ENCODE measurements at places on chromosomes 12 and 14. TPM values are rescaled to one million over a fixed set of nuclear protein-coding genes. Genes with fewer than 3 reads are reported as not detected.

- DNase-seq, result no peak
Observed at GRCh38 chr12:124531281-124531745, 36.1 kb downstream of the NCOR2 start.

- no peak for DNase-seq
Observed at GRCh38 chr14:45125754-45126153, 8.5 kb downstream of the FKBP3 start.

GRCh38 chr12:120640861-120641833 is 721 bp downstream of the CABP1 start:
- peak; percentile 36 for DNase-seq

- peak; percentile 96 for DNase-seq
Observed at GRCh38 chr12:92143686-92144630, 1.7 kb downstream of the BTG1 start.

DNA sequence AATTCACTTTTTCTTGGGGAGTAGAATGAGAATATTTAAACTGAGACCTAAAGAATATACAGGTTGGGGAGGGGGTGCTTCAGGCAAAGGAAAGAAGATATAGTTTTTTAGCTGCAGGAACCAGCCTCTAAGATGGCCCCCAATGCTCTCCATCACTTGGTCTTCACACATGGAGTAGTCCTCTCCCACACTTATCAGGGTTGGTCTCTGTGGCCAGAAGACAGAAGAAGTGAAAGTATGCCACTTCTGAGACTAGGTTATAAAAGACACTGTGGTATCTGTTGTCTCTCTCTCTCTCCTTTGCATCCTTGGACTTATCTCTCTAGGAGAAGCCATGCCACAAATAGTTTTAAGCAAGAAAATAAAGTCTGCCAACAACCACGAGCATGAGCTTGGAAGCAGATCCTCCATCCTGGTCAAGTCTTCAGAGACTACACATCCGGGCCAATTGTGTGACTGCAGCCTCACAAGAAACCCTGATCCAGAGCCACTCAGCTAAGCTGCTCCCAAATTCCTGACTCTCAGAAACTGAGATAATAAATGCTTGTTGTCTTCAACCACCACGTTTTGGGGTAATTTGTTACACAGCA is 18.0 kb downstream of the PUS7L start:
- DNase-seq, result peak; percentile 61

DNA sequence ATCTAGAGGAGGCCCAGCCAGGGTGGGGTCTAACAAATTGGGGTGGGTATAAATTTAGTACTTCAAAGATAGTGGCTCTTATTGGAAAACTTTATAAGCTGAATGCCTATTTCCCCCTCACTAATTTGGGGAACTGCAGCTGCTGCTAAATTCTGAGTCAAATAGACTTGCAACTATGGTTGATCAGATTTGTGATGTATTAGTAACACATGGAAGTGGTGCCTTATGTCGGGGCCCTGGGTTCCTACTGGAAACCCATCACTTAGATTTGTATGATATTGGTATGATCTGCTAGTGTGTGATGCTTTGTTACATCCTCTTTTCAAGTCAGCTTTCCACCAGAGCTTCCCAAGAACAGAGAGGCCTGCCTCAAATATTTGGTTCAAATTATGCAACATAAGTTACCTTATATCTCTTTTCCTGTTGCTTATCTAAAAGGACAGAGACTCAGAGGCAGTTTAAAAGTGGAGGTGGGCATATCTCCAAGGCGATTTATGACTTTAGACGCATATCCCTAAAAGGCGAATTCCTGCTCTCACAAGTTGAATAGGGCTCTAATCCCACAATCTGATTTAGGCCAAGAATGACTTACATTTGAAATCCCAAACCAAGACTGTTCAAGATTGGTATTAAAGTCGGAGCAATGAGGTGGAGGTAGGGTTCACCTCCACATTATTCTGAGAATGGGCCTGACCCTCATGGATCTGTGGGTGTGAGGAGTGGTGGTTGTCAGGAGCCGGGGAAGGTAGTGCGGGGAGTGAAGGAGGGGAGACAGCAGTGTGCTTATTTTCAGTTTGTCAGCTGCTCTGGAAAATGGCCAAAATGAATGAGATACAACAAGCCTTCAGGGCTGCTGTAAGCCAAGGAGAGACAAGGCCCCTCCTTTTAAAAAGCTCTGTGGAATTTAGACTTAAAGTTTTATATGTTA is 425.8 kb downstream of the RAD51B start:
- peak; percentile 89 for DNase-seq

DNA sequence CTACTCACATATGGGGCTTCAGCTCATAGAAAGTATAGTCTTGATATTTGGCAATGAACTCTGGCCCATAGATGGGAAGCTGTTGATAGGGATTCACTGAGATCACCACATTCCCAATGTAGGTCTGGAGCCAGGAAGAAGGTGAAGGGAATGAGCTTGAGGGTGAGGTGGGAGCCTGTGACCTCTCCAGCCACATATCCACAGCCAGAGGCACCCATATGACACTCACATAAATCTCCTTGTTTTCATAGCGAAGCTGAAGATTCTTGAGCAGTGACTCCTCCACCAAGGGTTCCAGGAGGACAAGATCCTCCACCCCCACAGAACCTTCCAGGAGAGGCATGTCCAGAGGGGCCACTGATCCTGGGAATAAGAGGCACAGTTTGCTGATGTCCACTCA is 1.9 kb downstream of the MYO1A start:
- peak; percentile 5 for DNase-seq

DNA sequence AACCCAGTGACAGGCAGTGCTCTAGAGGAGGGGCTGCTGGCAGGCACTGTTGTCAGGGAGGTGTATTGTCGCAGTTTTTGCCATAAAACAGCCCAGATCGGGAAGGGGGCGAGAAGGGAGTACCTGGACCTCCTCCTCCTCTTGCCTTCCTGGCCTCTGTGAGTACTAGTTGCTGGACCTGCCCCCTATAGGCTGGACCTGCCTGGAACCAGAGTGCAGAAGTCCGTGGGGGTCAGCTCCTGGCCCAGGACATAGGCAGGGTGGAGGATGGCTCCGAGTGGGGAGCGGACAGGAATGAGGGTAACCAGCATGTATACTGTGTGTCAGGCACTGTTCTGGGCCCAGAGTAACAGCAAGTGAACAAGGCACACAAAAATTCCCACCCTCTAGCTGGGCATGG is 116.3 kb downstream of the PTPN11 start:
- DNase-seq, result no peak

DNA sequence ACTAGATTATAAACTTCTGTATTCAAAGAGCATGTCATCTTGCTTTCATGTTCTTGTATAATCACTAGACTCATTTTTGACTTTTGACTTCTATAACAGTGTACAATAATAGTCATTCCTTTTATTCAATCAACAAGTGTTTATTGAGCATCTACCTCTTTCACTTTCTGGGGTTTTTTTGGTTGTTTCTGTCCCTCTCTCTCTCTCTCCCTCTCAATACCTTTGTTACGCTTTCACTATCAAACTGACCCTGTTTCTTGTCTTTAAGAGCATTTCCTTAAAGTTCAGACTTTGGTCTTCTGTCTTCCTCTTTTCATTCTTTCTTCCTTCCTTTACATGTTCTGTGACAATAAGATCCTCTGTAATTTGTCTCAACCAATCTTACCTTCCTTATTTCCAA is 49.5 kb downstream of the GPR137C start:
- no peak for DNase-seq

DNA sequence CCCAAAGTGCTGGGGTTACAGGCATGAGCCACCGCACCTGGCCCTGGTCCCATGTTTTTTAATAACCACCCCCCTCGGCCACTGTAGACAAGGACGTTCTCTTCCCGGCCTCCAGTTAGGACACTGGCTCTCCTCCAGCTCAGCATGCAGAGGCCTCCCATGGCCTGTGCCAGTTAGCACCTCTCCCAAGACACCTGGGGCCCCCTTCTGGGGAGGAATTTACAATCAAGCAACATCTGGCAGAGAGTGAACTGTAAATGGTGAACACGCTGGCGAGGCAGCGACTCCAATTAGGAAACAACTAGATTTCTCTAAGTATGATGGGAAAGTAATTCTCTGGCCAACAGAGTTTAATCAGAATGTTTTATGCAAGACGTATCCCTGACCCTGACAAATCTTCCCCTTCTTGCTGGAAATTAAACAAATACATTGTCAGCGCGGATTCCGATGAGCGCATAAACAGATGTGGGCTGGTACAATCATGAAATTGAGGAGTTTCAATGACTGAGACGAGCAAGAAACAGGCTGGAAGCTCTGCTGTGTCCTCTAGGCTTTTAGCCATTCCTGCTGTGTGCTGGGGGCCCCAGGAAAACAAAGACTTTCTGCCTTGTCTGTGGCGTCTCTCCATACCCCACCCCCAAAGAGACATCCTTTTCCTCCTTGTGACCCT is 61.7 kb upstream of the DLK1 start:
- peak; percentile 69 for DNase-seq

PTGDR gene
- 1.8 TPM for total RNA-seq

KRT71 gene
- not detected for total RNA-seq

CLEC4D gene
- not detected for total RNA-seq

KRT6C gene
- not detected for total RNA-seq
